NCI-H2227 treated with DMSO at 0.1 percent for 48 hours (cell line): ENCODE measurements at places on chromosomes 12 and 14.

DNA sequence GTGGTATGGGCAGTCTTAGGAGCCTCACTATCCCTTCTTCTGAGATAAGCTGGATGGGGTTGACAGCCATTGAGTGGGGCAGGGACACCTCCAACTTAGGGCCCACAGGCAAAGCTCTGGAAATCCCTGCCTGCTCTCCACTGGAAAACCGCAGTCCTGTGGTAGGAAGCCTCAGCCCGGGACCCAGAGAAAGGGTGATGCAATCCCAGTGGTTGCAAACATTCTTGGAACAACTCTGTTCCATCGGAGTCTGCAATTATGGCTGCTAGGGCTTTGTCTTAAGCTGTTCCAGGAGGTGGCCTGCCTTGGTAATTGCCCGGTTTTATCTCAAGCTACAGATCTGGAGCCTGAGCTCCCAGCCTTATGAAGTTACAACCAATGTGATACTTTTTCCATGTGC, 133.4 kb downstream of the DICER1 start:
- no peak for DNase-seq

- DNase-seq = no peak
These were observed 34.2 kb downstream of the ZFYVE21 start for GRCh38 chr14:103749860-103750259.

DNA sequence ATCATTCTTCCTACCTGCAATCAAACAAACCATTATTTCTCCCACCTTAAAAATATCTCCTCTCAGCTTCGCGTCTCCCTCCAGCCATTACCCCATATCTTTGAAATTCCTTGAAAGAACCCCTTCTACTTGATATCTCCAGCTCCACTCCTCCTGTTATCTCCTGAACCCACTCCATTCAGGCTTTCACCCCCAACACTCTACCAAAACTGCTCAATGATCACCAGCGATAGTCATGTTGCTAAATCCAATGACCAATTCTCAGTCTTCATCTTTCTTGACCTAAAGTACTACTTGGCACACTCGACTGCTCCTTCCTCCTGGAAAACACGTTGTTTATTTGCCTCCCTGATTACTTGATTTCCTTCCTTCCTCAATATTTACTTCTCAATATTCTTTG, 70.1 kb downstream of the DUSP16 start:
- DNase-seq = no peak

- DNase-seq = no peak
These were observed 85.3 kb upstream of the PAWR start for GRCh38 chr12:79776111-79776510.

GRCh38 chr12:123089140-123089539, 61.8 kb downstream of the PITPNM2 start:
- no peak for DNase-seq

GRCh38 chr12:12837025-12837812, 24.1 kb downstream of the DDX47 start:
- DNase-seq = peak; percentile 23
